Stimulated activated CD4-positive, alpha-beta T cell treated with anti-CD3 and anti-CD28 coated beads, TNF-alpha, amount 100 ng/mL, for 1 hour (primary cell): ENCODE measurements at places on chromosomes 1 and 21.

DNA sequence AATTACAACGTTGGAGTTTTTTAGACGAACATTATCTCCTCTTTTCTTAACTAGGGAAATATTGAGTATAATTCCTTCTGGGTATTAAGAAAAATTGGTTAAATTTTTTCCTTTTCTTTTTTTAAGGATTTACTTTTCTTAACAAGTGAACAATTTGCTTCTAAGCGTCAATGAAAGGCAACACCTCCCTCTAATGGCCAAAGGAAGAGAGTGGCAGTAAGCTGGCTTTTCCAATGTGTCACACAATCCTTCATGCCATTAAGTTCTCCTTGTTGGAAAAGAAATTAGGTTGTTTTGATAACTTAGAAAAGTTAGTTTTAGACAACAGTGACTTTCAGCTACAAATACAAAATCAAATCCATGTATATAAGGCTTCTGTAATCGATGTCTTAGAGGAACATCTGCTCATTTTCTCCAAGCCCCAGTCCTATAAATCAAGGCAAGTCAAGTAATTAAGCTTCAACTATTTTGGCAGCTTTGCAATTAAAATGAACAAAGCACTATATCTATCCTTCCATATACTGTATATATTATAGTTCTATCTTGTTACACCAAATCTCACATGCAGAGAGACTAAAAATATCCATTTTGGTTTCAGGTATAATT lies 62.8 kb downstream of the EDEM3 start:
- no peak for DNase-seq

GRCh38 chr1:2493691-2494322 lies 17.7 kb downstream of the PLCH2 start:
- DNase-seq = no peak

GRCh38 chr1:182147136-182147820 lies 85.8 kb upstream of the ZNF648 start:
- no peak for DNase-seq

DNA sequence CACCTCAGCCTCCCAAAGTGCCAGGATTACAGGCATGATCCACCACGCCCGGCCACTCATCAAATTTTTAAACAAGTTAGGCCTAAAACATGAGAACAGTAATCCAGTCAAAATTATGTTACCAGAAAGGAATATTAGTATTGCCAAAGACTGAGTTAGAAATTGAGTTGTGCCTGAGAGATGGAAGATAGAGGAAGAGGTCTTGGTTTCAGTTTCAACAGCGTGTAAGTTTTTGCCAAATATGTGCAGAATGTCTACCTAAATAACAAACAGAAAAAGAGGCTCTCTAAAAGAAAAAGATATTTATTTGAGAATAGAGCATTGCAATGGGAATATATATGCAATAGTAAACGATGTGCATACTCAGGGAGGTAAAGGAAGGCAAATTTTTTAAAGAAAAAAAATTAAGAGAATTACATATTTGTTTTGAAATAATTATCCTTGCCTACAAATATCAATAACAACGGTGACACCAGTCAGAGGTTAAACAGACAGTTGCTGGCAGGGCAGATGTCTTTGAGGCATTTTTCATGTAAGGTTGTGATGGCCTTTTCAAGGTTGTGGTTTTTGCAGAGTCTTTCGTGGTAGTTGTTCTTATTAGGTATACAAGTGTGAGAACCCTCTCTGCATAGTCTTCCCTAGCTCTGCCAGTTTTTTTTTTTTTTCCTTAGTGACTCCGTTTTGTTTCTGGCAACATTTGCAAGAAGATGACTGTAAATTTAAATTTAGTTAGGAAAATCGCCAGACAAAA lies 2.2 kb upstream of the CD1B start:
- no peak for DNase-seq

DNA sequence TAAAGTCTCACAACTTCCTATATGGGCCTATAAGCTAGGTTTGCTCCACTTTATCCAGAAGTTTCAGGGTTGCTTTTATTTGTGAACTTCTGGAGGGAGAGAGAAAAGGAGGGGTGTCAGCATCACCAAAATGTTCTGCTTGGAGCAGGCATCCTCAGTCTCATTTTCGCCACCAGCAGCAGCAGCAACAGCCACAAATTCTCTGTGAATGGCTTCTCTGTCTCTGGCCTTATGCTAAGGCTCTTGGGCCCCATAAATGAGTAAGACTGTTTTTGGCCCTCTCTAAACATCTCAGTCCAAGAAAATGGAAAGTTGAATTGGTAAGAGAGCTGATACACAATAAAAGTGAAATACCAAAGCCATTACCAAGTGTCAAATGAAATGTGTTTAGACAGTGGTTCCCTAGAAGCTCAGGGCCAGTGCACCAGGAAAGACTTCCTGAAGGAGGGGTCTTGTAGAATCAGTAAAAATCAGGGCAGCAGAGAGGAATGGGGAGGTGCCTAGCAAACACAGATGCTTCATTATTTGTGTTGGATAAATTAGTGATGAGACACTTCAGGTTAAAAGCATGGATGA lies 53.0 kb upstream of the SPATA6 start:
- no peak for DNase-seq

DNA sequence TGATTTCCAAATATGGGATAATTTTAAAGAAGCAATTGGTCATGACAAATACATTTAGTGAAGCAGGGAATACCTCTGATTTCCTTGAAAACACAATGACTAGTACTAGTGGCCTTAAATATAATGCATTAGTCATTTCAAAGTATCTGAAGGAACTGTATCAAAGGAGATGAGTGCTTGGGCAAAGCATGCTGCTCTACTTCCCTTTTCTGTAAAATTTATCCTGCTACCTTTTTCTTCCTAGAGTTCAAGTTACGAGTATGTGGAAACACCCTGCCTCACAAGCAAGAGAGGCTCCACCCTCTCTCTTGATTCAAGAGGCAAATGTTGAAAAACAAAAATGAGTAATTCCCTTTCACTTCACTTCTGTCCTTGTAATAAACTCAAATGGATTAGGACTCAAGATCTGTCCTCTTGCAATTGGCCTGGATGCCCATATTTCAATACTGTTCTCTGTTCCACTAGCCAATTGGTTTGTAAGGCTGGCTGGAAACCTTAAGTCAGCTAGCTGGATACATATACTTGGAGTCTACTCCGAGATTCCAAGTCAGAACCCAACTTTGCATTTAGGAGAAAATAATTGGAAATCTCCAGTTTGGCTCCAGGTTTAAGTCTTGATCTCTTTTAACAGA lies 92.5 kb downstream of the CDC42BPA start:
- no peak for DNase-seq

- no peak for DNase-seq
Observed at GRCh38 chr1:49013079-49013478, 236.4 kb upstream of the BEND5 start.

- DNase-seq = no peak
Observed at GRCh38 chr1:111952125-111952657, 37.3 kb downstream of the KCND3 start.

- DNase-seq = no peak
Observed at GRCh38 chr1:41872074-41872473, 46.6 kb downstream of the HIVEP3 start.

- no peak for DNase-seq
Observed at GRCh38 chr1:116290085-116290705, 82.8 kb upstream of the ATP1A1 start.

DNA sequence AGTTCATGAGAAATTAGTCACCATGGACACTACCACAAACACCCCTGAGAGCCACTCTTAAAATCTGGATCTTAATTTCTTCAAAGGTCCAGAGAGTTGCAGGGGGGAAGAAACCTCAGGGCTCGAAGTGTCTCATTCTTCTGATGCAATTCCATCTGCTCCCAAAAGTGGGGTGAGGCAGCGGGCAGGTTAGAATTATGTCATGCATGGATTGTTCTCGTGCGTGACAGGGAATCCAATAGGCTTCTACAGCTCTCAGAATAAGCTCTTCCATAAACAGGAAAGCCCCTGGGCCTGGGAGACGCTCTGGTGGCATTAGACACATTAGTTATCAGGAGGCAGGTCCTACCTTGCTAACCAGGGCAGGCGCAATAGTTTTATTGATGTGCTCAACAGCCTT lies 8.4 kb downstream of the ENO1 start:
- no peak for DNase-seq

DNA sequence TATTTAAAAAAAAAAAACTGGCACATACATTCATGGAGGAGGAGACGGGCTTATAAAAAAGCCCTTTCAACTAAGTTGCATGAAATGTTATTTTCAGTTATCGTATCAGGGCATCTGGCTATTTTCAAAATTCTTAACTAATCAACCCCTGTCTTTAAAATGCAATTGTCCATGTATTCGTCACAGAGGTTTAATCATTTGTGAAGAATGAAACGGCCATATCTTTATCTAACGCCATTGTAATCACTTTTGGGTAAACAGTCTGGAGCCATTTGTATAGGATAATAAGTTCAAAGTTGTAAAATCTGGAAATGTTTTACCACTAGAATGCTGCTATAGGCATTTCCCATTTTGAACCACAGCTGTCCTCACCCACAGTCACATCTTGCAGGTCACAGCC lies 30.4 kb downstream of the SLC30A10 start:
- no peak for DNase-seq

- DNase-seq = no peak
Observed at GRCh38 chr21:42848932-42849758, 30.2 kb downstream of the WDR4 start.

- DNase-seq = no peak
Observed at GRCh38 chr1:56843544-56843943, 11.1 kb upstream of the C8A start.

DNA sequence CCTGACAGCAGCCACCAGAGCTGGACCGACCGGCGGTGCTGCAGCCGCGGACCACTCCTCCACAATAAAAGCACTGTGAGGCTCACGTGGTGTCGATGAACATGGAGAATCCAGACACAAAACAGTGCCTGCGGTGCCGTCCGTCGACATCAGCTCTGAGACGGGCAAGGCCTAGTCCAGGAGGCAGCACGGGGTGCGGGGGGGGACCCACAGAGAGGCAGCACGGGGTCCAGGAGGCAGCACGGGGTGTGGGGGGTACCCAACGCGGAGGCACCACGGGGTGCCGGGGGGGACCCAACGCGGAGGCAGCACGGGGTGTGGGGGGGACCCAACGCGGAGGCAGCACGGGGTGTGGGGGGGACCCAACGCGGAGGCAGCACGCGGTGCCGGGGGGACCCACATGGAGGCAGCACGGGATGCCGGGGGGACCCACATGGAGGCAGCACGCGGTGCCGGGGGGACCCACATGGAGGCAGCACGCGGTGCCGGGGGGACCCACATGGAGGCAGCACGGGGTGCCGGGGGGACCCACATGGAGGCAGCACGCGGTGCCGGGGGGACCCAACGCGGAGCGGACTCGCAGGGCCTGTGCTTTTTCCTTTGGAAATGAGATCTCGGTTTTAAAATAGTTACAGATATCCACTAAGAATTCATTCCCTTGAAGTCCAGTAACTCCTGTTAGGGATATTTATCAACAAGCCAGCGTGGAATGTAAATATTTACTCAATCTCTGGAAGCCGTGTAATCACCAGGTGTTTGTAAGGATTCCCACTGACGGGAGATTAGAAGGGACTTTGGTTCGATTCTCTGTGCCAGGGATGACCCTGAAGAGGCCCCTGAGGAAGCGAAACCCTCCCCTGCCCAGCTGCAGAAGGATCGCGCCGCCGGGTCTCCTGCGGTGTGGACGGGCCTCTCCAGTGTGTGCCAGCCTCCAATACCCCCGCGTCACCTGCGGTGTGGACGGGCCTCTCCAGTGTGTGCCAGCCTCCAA lies 52.1 kb downstream of the COL6A1 start:
- DNase-seq = no peak

DNA sequence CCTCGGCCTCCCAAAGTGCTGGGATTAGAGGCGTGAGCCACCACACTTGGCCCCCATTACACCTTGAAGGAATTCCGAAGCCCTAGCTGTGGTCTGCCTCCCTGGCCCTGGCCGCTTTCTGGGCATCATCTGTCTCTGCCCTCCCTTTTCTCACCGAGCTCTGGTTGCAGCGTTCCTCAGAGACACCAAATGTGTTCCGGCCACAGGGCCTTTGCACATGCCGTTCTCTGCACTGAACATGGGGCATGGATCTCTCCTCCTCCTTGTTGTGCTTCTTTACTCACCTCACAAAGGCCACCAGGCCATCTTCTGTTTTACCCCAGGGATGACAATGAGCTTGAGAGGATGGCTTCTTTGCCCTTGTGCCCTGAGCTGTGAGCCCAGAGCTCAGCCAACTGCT lies 39.3 kb downstream of the CA6 start:
- no peak for DNase-seq

GRCh38 chr1:84301785-84302385 lies 377 bp downstream of the SAMD13 start:
- no peak for DNase-seq

DNA sequence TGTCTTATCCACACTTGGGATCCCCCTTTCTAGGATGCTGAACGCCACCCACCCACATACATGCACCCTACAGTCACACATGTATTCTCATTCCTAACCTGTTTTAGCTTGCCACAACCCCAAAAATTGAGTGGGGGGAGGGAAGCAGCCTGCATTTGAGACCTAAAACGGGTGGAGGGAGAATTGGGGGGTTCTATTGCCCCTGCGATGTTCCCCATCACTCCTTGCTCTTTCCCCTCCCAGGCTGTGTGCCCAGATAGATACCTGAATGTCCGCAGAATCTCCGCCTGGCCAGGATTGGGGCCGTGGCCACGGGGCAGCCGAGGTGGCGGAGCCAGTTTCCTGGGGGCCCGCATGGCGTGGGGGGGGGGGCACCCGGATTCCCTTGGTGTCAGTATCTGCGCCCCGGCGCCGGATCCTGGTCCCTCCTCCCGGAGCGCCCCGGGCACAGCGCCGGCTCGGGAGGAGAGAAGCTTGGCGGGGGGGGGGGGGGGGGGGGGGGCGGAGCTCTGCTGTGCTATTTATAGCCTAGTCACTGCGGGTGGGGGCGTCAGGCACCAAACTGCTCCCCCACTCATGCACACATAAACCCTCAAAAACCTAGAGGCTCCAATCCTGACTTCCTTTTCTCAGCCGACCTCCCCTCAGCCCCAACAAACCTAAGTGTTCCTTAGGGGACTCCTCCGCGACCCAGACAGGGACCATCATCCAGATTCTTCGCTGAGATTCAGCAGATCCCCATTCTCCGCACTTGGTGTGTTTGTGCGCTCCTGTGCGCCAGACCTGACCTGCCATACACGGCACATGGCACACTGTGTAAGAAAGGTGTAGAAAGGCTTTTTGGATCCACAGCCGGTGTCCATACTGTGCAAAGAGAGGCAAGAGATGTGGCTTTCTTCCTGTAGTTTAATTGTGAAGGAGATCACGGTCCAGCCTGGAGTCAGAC lies 1.9 kb downstream of the ANKRD34A start:
- no peak for DNase-seq
